ENCODE measurements at places on chromosomes 5 and 9. TPM values are rescaled to one million over a fixed set of nuclear protein-coding genes. Genes with fewer than 3 reads are reported as not detected.
A peak's percentile ranks its signal among the peaks of the same experiment; 100 is the strongest.

Gene GRIN3A
- total RNA-seq = 0.58 TPM

Gene PCDHGA8
- total RNA-seq = 2.3 TPM

Gene RGS7BP
- total RNA-seq = 3.5 TPM

DNA sequence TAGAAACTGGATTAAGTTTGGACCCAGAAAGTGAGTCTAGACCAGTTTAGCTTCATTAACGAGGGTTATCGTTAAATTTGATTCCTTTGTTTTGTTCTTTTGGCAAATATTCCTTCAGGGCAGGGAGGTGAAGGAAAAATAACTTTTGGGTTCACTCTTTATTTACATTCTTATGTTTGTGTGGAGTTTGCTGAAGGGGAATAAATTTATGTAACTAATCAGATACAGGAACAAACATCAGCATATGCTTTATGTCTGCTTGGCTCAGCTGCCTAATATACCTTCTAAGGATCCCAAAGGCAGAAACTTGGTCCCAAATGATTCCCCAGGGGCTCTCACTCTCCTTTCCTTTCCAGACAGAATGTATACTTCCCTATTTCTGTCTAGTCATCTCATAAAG, 132.4 kb downstream of the MCTP1 start:
- no peaks in the 10 kb centered on the region for H3K27me3 ChIP-seq
- no peak for DNase-seq
- H3K4me3 ChIP-seq = no peak overlapping the region
- no peaks in the 10 kb centered on the region for H3K4me1 ChIP-seq

- no peaks in the 10 kb centered on the region for H3K27me3 ChIP-seq
- H3K4me3 ChIP-seq = no peak overlapping the region
- DNase-seq = no peak
- no peaks in the 10 kb centered on the region for H3K4me1 ChIP-seq
- no peaks in the 10 kb centered on the region for H3K36me3 ChIP-seq
- H3K27ac ChIP-seq = no peak overlapping the region
Measured at GRCh38 chr9:124251605-124252378, 6.0 kb upstream of the NEK6 start.

- no peak for DNase-seq
- H3K27me3 ChIP-seq = no peaks in the 10 kb centered on the region
- H3K4me3 ChIP-seq = no peak overlapping the region
- H3K36me3 ChIP-seq = no peaks in the 10 kb centered on the region
- no peak overlapping the region for H3K27ac ChIP-seq
- H3K4me1 ChIP-seq = no peaks in the 10 kb centered on the region
Measured at GRCh38 chr5:167770461-167770860, 521.0 kb upstream of the WWC1 start.

DNA sequence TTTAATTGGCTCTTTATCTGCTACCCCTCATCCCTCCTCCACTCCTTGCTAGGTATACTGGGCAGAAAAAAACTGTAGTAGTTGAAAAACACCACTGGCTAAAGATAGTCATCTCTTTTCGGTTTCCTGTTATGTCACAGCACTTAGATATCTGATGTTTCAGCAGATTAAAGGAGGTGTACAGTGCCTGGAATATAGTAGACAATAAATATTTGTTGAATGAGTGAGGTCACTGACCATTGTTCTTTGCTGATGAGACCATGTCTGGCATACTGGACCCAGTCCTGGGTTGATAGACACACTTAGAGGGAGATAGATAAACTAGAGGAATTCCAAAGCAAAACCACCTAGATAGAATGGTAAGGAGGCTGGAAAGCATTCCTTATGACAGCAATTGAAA, 3.2 kb downstream of the GRPEL2 start:
- no peak overlapping the region for H3K4me3 ChIP-seq
- peaks cover 54% of the 10 kb centered on the region for H3K36me3 ChIP-seq
- no peak overlapping the region for H3K27ac ChIP-seq

DNA sequence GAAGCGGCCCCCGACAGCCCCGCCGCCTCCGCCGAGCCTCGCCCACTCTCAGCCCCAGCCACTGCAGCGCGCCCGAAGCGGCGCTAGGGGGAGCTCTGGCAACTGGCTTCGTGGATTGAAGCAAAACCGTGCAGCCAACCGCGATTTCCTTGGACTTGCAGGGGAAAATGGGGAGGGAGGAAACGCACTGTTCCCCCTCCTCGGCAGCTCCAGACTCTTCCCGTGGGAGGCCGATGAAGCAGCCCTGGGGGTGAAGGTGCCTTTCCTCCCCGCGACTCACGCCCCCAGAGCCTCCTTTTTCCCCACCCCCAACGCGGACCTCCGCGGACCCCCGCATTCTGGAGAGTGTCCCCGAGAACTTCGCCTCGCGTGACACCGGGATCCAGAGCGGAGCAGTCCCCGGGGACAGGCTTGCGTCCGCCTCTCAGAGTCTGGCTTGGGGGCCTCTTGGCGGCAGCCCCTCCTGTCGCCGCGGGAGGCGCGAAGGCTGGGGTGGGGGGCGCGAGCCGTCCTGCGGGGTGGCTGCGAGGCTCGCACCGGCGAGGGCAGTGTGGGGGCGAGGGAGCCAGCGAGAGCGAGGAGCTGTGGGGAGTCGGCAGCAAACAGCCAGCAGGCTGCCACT, 3.8 kb downstream of the IER5L start:
- no peaks in the 10 kb centered on the region for H3K27me3 ChIP-seq
- DNase-seq = peak; percentile 98
- H3K4me3 ChIP-seq = peak overlapping the region; percentile 88
- peaks cover 43% of the 10 kb centered on the region for H3K4me1 ChIP-seq
- H3K27ac ChIP-seq = peak overlapping the region; percentile 91

GRCh38 chr9:93194641-93195040, 10.7 kb downstream of the WNK2 start:
- H3K27ac ChIP-seq = peak overlapping the region; percentile 59
- DNase-seq = no peak
- no peak overlapping the region for H3K4me3 ChIP-seq
- H3K36me3 ChIP-seq = no peaks in the 10 kb centered on the region
- H3K27me3 ChIP-seq = no peaks in the 10 kb centered on the region

DNA sequence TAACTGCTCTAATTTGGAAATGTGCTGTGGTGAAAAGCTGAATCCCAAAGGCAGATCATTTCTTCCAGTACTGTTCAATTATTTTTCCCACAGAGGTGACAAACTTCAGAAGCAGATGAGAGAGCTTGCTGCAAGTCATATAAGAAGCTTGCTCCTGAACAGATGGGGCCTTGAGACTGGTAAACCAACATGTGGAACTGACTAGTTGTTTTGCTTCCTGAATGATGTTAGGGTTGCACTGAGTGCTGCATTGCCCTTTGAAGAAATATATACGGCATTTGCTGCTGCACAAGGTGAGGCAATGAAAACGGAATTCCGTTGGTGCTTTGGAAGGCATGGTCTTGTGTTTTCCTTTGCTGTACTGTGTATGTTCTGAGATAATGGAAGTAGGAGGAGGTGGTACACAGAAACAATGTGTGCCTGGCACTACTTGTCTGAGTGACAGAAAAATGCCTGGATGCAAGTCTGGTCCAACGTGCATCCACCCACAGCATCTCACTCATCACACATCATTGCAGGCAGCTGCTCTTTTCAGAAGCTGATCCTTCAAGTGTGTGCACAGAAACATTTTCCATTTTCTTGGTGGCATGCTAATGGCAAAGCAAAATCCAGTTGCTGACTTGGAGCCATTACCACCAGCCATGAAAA, 76.9 kb downstream of the ANKH start:
- no peak for DNase-seq
- H3K27me3 ChIP-seq = no peaks in the 10 kb centered on the region
- no peaks in the 10 kb centered on the region for H3K36me3 ChIP-seq
- H3K4me3 ChIP-seq = no peak overlapping the region
- H3K27ac ChIP-seq = no peak overlapping the region

- peak overlapping the region; percentile 99 for H3K27ac ChIP-seq
- peaks cover 58% of the 10 kb centered on the region for H3K4me1 ChIP-seq
- no peaks in the 10 kb centered on the region for H3K27me3 ChIP-seq
Measured at GRCh38 chr9:132669319-132669697, 475 bp downstream of the DDX31 start.

GRCh38 chr5:117788596-117788995, 1199.8 kb downstream of the DTWD2 start:
- H3K36me3 ChIP-seq = no peaks in the 10 kb centered on the region
- H3K27me3 ChIP-seq = no peaks in the 10 kb centered on the region
- no peak overlapping the region for H3K27ac ChIP-seq
- DNase-seq = no peak
- no peak overlapping the region for H3K4me3 ChIP-seq

DNA sequence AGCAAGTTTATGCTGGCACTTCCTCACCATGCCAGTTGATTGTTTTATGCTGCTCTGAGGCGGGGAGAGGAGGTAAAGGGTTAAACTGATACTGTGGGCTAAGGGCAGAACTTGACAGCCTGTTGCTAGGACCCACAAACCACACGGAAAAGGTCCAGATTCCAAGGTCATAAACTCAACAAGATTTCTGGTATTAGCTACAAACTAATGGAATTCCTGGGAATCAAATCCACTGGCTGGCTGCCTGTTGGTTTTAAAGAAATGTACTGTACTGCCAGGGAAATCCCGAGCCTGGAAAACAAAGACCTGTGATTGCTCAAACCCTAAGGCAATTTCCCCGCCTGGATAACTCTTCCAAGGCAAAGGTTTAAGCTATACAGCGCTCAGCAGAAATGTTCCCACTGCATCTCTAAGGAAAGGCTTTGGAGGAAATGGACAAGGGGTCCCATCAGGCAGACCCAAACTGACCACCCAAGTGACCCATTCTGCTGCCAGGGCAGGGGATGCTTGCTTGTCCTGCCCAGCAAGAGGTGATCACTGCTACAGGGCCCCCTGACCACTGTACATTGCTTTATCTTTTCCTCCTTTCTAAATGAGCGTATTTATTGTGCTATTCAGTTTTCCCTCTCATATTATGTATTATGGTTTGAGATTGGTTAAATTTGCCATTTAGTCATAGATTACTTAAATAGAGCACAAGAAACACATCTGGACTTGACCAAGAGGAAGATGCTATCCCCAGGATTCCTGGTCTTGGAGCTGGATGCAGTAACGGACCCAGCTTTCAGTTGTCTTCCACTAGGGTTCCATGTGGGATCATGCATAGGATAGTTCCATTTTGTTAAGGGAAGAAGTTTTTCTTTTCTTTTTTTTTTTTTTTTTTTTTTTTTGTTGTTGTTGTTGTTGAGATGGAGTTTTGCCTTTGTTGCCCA, 124.3 kb downstream of the SUSD1 start:
- peak overlapping the region; percentile 10 for H3K4me3 ChIP-seq
- H3K36me3 ChIP-seq = no peaks in the 10 kb centered on the region
- no peaks in the 10 kb centered on the region for H3K27me3 ChIP-seq
- peak overlapping the region; percentile 75 for H3K27ac ChIP-seq
- peak; percentile 82 for DNase-seq

DNA sequence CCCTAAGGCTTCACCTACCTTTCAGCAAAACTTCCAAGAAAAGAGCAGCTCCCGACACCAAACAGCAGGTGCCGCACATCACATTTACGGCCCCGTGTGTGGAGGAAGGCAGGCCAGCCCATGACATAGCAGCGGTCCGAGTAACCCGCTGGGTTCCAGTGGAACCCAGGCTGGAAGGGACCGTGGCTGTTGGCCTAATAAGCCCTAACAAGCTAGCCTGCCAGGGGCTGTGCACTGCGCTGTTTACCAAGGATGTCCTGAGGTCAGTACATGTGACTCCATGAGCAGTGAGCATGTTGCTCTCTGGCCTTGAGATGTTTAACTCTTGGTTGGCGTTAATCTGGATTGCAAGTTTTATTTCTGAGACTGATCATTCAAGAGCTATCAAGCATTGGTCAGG, 131.5 kb downstream of the FSTL4 start:
- no peak overlapping the region for H3K27ac ChIP-seq
- DNase-seq = no peak
- no peak overlapping the region for H3K4me3 ChIP-seq
- no peaks in the 10 kb centered on the region for H3K36me3 ChIP-seq
- H3K27me3 ChIP-seq = no peaks in the 10 kb centered on the region

DNA sequence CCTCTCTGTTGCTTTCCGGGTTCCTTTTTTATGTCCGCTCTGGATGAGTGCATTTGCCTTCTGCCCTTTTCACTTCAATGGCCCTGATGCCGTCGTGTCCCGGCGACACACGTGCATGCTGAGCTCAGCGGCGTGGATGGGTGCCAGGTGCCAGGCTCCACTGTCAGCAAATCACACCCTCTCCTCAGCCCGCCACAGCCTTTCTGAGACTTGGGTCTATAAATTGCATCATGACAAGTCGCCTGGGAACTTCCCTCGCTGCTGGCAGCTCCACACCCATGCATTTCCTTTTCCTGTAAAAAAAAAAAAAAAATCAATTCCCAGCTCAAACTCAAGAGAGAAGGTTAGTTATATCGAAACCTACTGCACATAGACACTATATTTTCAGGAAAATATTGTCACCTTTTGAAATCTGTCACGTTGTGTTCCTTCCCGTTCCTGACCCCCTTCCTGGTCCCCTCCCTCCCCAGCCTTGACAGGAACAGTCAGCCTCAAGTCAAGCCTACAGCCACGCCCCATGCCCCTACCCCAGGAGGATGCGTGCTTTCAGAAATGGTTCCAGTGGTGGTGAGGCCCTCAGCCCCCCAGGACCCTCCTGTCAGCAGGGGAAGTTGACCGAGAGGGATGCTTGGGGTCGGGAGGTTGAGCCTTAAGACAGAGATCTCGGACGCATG, 110.3 kb upstream of the PTCH1 start:
- no peaks in the 10 kb centered on the region for H3K27me3 ChIP-seq
- DNase-seq = no peak
- no peaks in the 10 kb centered on the region for H3K4me1 ChIP-seq
- no peak overlapping the region for H3K4me3 ChIP-seq
- H3K27ac ChIP-seq = no peak overlapping the region
- no peaks in the 10 kb centered on the region for H3K36me3 ChIP-seq

GRCh38 chr5:93071710-93072109, 509.3 kb downstream of the NR2F1-AS1 start:
- H3K4me1 ChIP-seq = no peaks in the 10 kb centered on the region
- H3K27me3 ChIP-seq = no peaks in the 10 kb centered on the region
- DNase-seq = no peak
- no peak overlapping the region for H3K4me3 ChIP-seq
- H3K27ac ChIP-seq = no peak overlapping the region

DNA sequence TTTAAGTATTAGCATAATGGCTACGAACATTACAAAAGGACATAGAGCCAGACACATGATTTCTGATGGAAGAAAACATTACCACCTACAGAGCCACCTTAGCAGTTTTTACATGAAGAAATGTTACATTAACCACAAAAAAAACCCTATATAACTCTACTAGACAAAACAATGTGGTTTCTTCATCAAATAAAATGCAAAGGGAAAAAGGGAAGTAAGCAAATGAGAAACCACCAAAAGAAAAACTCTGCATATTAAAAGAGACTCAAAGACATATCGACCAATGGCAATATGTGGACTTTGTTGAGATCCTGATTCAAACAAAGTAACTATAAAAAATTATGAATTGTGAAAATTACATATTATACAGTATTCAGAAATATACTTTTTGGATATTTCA, 132.7 kb downstream of the TSSK1B start:
- H3K4me3 ChIP-seq = no peak overlapping the region
- H3K4me1 ChIP-seq = no peaks in the 10 kb centered on the region
- DNase-seq = no peak
- no peak overlapping the region for H3K27ac ChIP-seq
- H3K27me3 ChIP-seq = no peaks in the 10 kb centered on the region
- no peaks in the 10 kb centered on the region for H3K36me3 ChIP-seq

All from esophagus muscularis mucosa (tissue), 4 donors.